ENCODE measurements at places on chromosomes 1 and 21. TPM values are rescaled to one million over a fixed set of nuclear protein-coding genes. Genes with fewer than 3 reads are reported as not detected.
A peak's percentile ranks its signal among the peaks of the same experiment; 100 is the strongest.

GRCh38 chr1:68116643-68117235 is 66.3 kb upstream of the DIRAS3 start:
- no peak overlapping the region for H3K27ac ChIP-seq
- no peaks in the 10 kb centered on the region for H3K4me1 ChIP-seq
- DNase-seq = peak; percentile 57
- H3K27me3 ChIP-seq = no peaks in the 10 kb centered on the region
- no peak overlapping the region for H3K4me3 ChIP-seq
- H3K36me3 ChIP-seq = no peaks in the 10 kb centered on the region

GRCh38 chr1:169739980-169740379 is 6.1 kb upstream of the SELE start:
- no peak for DNase-seq
- no peaks in the 10 kb centered on the region for H3K27me3 ChIP-seq
- no peak overlapping the region for H3K27ac ChIP-seq

Gene ADCY10
- 0.03 TPM for total RNA-seq

Gene RAB42
- 3.0 TPM for total RNA-seq

GRCh38 chr1:203346060-203346768 is 4.7 kb downstream of the FMOD start:
- H3K36me3 ChIP-seq = no peaks in the 10 kb centered on the region
- no peak overlapping the region for H3K4me3 ChIP-seq
- no peaks in the 10 kb centered on the region for H3K27me3 ChIP-seq
- H3K27ac ChIP-seq = no peak overlapping the region

GRCh38 chr1:84370831-84371394 is 27.4 kb upstream of the DNASE2B start:
- no peaks in the 10 kb centered on the region for H3K36me3 ChIP-seq
- no peaks in the 10 kb centered on the region for H3K4me1 ChIP-seq
- H3K27me3 ChIP-seq = no peaks in the 10 kb centered on the region
- H3K4me3 ChIP-seq = no peak overlapping the region
- H3K27ac ChIP-seq = no peak overlapping the region

- no peak overlapping the region for H3K27ac ChIP-seq
- H3K27me3 ChIP-seq = no peaks in the 10 kb centered on the region
- DNase-seq = no peak
- no peak overlapping the region for H3K4me3 ChIP-seq
- no peaks in the 10 kb centered on the region for H3K36me3 ChIP-seq
- H3K4me1 ChIP-seq = no peaks in the 10 kb centered on the region
These were observed 86.1 kb downstream of the RRAGC start for GRCh38 chr1:38773483-38773882.

Gene S100A14
- total RNA-seq = 21.6 TPM

Gene PLEKHN1
- total RNA-seq = 0.16 TPM

- no peak overlapping the region for H3K27ac ChIP-seq
- no peak overlapping the region for H3K4me3 ChIP-seq
- H3K4me1 ChIP-seq = no peaks in the 10 kb centered on the region
- DNase-seq = no peak
These were observed 17.7 kb upstream of the FRRS1 start for GRCh38 chr1:99784143-99784542.

- no peaks in the 10 kb centered on the region for H3K27me3 ChIP-seq
- no peak for DNase-seq
These were observed 99.7 kb downstream of the PHTF1 start for GRCh38 chr1:113659556-113659955.

Gene AADACL3
- total RNA-seq = not detected

DNA sequence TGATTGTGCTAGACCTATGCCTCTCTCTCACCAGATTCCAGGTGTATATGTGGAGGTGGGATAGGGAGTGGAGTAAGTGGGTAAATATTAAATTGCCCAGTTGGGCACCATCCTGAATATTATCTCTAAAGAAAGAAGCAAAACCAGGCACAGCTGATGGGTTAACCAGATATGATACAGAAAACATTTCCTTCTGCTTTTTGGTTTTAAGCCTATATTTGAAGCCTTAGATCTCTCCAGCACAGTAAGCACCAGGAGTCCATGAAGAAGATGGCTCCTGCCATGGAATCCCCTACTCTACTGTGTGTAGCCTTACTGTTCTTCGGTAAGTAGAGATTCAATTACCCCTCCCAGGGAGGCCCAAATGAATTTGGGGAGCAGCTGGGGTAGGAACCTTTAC is at the start of gene FCER1A:
TSS of gene FCER1A (plus strand) at position 242 of the 400 bp plus-strand sequence. CDS start at position 271, 29 bp downstream.
- no peaks in the 10 kb centered on the region for H3K36me3 ChIP-seq
- H3K27me3 ChIP-seq = no peaks in the 10 kb centered on the region
- H3K27ac ChIP-seq = no peak within 1 kb of the TSS
- H3K4me3 ChIP-seq = no peak within 1 kb of the TSS
- no peaks in the 10 kb centered on the region for H3K4me1 ChIP-seq

DNA sequence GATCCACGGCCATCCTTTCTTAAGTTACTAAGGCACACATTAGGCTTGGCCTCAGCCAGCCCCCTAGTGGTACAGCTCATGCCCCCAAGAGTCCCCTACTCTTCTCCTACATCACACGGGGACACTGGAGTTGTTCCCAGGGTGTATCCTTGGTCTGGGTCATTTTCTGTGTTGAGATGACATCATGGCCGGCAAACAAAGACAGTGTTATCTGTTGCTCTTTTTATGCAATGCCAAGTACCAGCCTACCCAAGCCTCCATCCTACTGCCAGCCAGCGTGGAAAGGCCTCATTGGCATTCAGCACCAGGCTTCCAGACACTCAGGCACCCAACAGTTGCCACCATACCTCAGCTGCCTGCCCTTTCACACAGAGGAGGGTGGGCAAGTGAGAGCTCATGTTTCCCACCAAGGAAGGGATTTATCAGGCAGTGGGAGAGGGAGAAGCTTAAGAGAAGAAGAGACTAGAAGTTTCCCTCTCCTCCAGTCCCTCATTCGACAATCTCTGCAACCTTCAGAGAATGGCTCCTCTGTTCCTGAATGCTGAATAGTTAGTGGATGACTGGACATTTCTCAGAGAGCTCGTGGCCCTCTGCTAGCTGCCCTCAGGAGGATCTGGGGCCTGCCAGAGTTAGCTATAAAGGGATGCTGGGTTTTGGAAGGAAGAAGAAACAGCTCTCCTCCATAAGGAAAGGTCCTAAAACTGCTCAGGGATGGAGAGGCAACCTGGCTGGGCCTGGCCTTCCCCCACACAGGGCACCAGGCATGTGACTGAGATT is 17.7 kb downstream of the CBR1 start:
- H3K27me3 ChIP-seq = no peaks in the 10 kb centered on the region
- no peaks in the 10 kb centered on the region for H3K4me1 ChIP-seq
- DNase-seq = no peak
- no peaks in the 10 kb centered on the region for H3K36me3 ChIP-seq

- no peak for DNase-seq
- peaks cover 39% of the 10 kb centered on the region for H3K4me1 ChIP-seq
- no peaks in the 10 kb centered on the region for H3K36me3 ChIP-seq
These were observed 73.4 kb downstream of the MACF1 start for GRCh38 chr1:39277879-39278278.

DNA sequence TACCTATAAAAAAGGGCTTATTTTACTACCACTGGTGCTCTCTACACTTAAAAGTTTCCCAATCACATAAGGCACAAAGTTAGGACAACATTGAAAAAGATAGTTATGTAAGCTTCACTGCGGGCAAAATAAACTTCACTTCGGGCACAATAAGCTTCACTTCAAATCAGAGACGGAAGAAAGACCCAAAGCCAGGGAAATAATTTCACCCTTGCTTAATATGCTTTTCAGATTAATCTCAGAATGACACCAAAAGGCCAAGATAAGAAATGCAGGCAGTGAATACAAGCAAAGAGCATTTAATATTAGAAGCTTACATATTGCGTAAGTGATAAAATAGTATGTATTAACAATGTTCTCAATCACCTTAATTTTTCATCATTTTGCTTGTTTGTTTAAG is 444.2 kb downstream of the SETD4 start:
- DNase-seq = no peak
- H3K27ac ChIP-seq = no peak overlapping the region
- H3K4me1 ChIP-seq = no peaks in the 10 kb centered on the region
- no peak overlapping the region for H3K4me3 ChIP-seq
- H3K36me3 ChIP-seq = no peaks in the 10 kb centered on the region

Gene HOOK1
- 32.0 TPM for total RNA-seq
